ENCODE measurements at places on chromosomes 7 and 10.

- no peak for DNase-seq
Observed at GRCh38 chr7:132837529-132837928, 244.4 kb downstream of the CHCHD3 start.

DNA sequence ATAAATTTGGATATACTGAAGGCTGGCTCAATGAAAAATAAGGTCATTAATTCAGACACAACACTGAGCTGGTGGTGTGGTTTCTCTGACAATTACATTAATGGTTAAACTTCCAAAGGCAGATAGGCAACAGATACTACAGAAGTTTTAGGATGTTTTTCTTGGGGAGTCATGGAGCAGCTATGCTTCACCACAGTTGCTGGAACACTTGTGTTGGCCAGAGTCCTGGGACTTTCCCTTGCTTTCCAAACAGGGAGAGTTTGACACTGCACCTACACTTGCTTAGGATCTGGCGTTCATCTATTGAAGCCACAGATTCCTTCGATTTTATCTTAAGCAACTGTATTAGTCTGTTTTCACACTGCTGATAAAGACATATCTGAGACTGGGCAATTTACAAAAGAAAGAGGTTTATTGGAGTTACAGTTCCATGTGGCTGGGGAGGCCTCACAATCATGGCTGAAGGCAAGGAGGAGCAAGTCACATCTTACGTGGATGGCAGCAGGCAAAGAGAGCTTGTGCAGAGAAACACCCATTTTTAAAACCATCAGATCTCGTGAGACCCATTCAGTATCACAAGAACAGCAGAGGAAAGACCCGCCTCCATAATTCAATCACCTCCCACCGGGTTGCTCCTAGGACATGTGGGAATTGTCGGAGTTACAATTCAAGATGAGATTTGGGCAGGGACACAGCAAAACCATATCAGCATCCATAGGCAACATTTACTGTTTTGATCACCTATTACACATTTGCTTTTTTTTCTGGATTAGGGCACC, 27.8 kb upstream of the TMEM178B start:
- DNase-seq, result no peak

DNA sequence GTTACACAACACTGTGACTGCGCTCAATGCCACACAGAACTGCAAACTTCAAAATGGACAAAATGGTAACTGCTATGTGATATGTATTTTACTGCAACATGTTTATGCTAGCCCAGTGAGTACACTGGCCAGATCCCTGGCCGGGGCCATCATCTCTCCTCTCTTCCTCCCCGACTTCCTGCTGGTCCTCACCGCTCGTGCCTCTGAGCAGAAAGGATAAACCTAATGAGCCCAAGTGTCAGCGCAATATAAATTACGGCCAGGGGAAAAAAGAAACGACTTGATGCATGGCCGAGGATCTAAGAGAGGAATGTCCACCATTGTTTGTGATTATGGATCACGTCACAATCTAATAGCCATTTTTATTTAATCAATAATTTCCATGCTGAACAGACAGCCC, 225.2 kb downstream of the GLI3 start:
- no peak for DNase-seq

GRCh38 chr7:12032146-12032545, 178.9 kb upstream of the TMEM106B start:
- no peak for DNase-seq

GRCh38 chr10:26516540-26517101, 78.5 kb downstream of the APBB1IP start:
- no peak for DNase-seq

DNA sequence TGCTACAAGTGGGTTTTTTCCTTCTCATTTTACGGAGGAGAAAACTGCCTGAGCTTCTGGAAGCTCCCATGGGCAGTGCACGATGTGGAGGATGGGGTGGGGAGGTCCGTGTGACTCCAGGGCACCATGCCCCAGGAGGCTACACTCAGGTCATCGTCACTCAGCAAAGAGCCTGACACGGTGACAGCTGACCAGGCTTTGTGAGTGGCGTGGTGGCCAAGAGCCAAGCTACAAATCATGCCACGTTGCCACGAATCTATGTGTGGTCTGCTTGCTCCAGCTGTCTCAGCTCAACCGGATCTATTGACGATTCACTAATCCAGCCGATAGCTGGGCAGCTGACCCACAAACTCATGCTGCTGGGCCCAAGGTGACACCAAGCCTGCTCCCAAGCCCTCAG, 27.6 kb upstream of the C10orf71 start:
- no peak for DNase-seq

DNA sequence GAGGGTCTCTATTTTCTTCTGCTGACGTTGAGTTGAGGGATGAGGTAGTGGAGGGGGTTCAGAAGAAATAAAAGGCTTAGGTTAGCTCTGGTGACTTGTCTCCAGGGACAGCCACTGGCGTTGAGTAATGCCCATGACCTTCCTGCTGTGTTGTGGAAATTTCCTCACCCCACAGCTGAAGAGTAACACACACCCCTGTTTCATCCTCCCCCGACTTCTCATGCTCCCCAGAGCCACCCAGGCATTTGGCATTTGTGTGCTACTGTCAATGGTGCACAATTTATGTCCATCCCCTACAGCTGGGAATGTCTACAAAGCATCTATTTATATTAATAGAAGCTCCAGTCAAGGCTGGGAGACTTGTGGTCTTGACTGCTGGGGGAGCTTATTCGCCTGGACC, 4.7 kb upstream of the TMEM72 start:
- no peak for DNase-seq

DNA sequence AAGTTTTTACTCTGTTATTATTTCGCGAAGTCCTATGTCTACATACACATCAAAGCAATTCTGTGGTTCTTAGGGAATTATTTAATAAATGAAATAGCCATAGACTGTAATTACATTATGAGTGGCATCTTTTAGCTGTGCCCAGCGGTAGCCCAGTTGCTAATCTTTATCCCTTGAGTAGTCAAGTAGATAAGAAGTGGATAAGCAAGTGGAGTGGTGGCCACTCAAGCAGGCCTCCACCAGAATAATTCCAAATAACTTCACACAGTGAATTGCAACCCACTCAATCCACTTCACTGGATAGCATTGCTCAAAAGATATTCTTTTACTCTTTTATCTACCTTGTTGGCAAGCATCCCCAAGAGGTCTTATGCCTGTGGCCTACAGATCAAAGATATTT, 349.7 kb downstream of the AUTS2 start:
- DNase-seq, result no peak

DNA sequence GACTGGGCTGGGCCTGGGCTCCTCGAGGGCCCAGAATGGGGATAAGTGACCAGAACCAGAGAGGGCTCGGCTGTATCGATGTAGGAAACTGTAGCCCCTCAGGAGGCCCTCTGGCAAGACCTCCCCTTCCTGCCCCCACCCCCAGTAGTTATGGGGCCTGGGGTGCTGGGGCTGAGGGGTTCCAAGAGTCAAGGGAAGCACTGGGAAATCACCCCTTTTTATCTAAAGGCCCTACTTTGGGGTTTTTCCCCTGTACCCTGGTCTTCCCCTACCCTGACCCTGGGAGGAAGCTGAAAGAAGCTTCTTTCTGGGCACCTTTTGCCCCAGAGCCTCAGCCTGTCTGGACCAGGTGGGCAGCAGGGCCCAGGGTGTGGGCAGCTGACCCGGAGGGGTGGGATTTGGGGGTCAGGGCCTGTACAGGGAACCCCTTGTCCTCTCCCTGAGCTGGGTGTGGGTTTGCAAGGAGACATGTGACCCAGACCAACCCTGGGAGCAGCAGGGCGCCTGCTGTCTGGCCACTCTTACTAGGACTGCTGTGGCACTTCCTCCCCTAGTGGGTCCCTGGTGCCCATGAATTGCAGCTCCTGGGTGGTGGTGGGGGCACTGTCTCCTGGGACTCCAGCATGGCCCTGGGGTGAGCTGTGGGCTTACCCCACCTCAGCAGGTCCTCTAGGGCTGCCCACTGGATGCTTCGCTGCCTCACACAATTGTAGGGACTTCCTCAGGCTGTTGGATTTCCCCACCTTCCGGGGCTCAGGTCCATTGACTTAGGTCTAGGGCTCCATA, 1.5 kb downstream of the IRF5 start:
- DNase-seq, result no peak

DNA sequence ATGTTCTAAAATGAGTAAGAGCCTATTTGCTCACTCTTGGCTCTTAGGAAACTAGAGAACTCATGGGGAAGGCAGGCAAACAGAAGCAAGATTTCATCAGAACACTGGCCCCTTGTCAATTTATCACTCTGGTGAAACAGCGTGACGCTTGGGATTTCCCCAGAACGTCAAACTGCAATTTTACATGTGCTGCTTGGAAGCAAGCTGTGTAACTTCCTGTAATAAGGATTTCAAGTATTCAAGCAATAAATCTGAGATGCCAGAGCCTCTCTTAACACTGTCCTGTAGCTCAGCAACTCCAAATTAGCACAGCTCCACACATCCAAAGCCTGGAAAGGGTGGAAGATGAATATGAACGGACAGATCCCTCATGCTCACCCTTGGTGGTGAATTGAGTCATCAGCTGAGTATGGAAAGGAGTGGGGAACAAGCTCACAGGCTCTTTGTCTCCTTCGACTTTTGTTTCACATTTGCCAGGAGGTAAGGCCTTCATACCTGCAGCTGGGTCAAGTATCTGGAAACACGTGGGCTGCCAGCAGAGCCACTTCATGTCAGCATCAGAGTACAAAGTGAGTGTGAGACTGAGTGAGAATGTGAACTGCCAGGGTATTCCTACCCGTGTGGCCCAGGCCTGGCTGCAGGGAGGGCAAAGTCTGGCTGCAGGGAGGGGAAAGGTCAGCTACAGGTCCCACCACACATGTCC, 140.4 kb upstream of the NAMPT start:
- no peak for DNase-seq

DNA sequence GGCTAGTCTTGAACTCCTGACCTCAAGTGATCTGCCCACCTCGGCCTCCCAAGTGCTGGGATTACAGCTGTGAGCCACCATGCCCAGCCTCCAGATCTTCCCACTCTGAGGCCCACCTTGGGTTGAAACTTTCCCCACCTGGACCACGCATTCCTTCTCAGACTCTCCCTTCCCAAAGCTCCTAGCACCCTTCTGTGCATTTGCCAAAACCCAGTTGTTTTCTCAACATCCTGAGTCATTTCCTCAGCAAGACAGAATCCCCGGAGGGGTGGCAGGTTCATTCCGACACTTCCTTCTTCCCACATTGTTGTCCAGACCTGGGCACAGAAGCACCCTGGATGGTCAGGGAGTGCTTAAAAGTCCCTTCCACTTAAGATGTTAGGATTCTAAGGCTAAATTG, 28.9 kb downstream of the BAG3 start:
- no peak for DNase-seq

DNA sequence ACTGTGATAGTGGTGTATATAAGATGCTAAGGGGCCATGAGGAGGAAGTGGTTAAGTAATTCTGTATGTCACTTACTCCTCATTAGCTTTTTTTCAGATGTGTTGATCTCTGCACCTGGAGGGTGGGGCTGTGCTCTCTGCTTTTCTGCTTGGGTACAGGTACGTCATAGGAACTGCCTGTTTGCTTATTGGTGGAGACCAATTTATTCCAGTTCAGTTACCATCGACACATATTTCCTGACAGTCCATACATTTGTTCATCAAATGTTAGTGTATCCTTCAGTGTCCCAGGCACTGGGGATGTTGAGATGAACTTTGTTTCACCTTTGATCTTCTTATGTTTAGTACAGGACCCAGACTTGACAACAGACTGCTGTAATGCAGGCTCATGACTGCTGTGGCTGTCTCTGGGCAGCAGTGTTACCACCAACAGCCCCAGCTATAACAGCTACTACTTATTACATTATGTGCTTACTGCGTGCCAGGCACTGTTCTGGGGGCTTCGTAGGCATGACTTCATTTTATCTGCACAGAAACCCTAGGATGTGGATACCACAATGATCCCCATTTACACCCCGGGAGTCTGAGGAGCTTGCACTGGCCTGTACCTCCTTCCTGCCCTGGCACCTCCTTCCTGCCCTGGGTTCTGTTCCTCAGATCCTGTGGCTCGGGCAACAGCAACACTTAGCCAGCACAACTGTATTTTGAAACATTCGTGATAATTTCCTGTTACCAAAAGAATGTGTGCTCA, 87.4 kb downstream of the BUB3 start:
- no peak for DNase-seq

DNA sequence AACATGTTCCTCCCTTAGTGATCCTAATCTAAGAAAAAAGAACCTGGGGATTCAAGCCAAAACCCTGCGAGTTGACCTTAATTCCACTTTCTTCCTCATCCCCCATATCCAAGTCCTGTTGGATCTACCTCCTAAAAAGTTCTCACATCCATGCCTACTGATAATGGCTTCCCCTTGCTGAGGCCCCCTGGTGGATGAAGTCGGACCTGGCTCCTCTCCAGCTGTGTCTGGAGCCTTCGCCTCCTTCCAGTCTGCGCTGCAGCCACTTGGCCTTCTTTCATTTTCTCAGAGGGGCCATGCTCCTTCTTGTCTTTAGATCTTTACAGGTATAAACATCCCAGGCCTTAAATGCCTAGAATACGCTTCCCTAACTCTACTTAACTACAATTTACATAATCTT, 8.1 kb downstream of the PDE1C start:
- DNase-seq, result peak; percentile 51

GRCh38 chr10:61943674-61944378, 42.3 kb downstream of the ARID5B start:
- no peak for DNase-seq

- DNase-seq, result no peak
Observed at GRCh38 chr10:16905320-16905719, 88.1 kb upstream of the RSU1 start.

DNA sequence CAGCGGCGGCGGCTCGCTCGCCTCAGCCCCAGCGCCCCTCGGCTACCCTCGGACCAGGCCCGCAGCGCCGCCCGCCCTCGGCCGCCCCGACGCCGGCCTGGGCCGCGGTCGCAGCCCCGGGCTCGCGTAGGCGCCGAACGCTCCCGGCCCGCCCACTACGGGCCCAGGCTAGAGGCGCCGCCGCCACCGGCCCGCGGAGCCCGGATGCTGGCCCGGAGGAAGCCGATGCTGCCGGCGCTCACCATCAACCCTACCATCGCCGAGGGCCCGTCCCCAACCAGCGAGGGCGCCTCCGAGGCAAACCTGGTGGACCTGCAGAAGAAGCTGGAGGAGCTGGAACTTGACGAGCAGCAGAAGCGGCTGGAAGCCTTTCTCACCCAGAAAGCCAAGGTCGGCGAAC, 18.2 kb upstream of the TSPAN33 start:
- DNase-seq, result no peak

Data from NCI-H526 (cell line).